ENCODE measurements at places on chromosomes 16 and 17.

DNA sequence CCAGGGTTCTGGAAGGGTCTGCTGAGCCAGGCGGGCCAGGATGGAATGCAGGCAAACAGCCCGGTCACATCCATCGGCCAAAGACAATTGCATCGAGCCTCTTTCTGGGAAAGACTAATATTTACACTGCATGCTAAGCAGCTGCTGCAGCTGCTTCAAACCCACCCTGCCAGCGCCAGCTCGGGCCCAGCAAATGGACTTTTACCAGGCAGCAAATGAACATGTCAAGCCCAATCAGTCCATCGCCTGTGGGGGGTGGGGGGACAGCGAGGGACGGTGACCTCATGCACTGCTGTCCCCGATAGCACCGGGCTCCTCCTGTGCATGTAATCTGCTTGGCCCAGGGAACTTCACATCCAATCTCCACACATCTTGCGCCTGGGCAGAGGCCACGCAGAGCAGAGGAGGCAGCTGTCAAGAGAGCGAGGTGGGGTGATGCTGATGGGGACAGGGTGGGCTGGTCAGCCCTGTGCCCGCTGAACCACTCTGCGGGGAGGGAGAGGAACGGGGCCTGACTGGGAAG lies 39.4 kb upstream of the CDH5 start:
- DNase-seq: no peak

DNA sequence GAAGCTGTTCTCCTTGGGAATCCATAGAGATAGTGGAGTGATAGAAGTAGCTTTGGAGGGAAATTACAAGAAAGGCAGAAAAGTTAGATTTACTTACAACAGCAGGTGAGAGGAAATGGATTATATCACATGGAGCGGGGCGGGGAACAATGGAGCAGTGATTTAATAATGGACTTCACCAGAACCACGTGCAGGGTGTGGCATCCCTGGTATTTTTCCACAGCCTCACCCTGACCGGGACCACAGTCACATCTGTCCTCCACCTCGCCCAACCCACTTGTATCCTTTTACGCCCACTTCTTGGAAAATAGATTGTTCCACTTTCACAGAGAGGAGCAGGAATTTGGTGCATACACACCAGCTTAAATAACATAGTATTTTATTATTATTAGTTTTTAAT lies 15.9 kb upstream of the CYB5B start:
- no peak for DNase-seq

DNA sequence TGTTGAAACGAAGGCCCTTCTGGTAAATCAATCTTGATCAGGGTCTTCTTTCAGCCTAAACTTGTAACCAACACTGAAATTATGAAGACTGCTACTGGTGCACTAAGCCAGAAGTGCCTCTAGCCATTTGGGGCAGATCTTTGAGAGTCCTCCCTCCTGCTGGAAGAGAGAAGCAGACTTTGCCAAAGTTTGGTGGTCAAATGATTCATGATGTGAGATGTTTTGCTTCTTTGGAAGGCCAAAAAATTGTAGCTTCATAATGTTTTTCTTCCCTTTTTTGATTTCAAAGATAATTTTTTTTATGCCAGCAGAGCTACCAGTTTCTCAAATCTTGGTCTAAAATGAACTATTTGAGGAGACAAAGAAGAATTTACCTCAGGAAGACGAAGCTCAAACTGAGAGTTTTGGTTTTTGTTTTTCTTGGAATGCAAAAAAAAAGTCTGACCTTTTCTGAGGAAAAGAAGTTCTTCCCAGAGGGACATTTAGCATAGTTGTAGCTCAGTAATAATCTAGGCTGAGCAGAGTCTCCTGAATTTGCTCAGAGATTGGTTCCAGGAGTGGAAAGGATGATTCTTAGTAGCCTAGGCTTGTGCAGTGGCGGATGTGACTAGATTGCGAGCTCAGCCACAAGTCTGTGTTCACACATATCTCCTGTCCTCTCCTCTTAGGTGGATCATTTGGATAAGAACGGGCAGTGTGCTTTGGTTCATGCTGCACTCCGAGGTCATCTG lies 50.9 kb downstream of the CYB561 start:
- no peak for DNase-seq

- no peak for DNase-seq
Observed at GRCh38 chr16:72092832-72093447, 480 bp downstream of the TXNL4B start.

DNA sequence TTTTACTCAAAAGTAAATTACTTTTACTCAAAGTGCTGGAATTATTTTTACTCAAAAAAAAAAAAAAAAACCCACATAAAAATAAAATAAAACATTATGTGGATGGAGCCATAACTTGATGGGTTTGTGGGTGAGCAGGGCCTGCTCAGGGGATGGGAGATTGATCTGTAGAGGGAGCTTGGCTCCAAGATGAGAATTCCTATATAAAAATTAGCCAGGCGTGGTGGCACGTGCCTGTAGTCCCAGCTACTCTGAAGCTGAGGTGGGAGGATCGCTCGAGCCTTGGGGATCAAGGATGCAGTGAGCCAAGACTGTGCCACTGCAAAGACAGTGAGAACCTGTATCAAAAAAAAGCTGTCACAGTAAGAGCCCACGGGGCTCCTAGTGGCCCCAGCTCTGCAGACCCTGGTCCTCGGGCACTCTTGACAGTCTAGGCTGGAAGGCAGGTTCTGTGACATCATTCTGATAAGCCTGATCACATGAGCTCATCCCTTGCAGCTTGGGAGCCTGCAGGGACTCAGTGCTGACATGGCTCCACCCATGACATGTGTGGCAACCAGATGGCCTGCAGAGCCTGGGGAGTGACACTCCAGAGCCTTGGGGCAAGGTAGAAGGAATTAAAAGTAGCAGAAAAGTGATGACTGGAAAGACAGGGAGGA lies 42.5 kb downstream of the ST3GAL2 start:
- DNase-seq: no peak

- DNase-seq: no peak
Observed at GRCh38 chr16:57728336-57729181, 7.0 kb upstream of the KATNB1 start.

- DNase-seq: no peak
Observed at GRCh38 chr17:19642373-19642893, 6.1 kb upstream of the ALDH3A2 start.

DNA sequence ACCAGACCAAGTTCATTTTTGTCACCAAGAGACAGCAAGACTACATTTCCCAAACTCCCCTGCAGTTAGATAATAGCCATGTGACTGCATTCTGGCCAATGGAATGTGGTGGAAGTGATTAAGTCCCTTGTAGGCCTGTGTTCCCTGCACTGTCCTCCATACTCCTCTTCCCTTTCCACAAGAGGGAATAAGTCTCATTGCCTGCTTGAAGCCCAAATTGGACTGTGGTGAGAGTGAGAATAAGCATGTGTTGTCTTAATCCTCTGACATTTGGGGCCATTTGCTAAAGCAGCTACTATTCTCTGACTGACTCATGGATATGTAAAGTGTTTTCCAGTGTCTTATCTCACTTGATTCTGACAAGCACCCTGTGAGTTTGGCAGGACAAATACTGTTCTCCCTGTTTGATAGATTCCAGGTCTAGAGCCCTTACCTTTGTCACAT lies 20.7 kb downstream of the PIK3R6 start:
- no peak for DNase-seq
